ENCODE measurements at places on chromosomes 1 and 21.

DNA sequence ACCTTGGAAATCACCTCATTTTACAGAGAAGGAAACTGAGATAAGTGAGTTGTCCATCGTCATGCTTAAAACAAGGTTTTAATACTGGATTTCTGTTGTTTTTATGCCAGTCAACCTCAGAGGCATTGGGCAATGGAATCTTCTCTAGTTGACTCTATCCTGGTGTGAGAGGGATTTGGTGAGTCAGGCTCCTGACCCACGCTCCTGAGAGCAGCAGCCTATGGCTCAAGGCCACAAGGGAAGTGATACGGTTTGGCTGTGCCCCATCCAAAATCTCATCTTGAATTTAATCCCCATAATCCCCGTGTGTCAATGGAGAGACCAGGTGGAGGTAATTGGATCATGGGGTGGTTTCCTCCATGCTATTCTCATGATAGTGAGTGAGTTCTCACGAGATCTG lies 90.1 kb downstream of the TLR5 start:
- no peak for DNase-seq

- DNase-seq, result no peak
Measured at GRCh38 chr1:237016626-237017025, 12.4 kb upstream of the MT1HL1 start.

GRCh38 chr1:154720328-154721297 lies 112.6 kb upstream of the ADAR start:
- no peak for DNase-seq

DNA sequence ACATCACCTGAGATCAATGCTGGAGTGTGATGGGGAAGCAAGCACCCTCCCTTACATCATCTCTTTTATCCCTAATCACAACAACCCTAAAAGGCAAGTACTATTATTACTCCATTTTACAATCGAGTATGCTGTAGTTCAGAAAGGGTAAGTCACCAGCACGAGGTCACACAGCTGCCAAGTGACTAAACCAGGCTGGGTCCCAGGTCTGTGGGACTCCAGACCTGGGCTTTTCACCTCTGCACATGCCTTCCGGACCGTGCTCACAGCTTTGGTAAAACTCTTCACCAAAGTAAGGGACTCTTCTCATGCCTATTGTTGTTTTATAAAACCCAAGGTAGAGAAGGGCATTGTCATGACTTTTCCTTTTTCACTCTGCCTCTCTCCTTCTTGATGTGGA lies 130.9 kb downstream of the DMRTB1 start:
- no peak for DNase-seq

DNA sequence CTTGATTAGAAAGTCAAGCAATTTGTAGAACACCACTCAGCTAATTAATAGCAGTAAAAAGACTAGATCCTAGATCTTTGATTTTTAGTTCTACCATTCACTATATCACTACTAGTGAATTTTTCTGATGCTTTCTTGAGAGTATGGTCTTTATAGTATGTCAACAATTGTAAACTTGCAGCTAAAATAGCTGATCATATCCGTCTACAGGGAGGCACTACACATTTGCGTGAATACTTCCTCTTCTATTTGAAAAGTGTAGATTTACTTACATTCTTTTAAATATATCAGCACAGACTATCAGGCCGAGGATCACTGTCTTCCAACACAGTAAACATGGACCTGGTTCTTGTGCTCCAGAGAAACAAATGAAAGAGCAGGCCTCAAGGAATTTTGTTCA lies 18.6 kb upstream of the PTPRC start:
- peak; percentile 60 for DNase-seq

GRCh38 chr1:226674892-226675714 lies 64.0 kb downstream of the ITPKB start:
- peak; percentile 37 for DNase-seq

DNA sequence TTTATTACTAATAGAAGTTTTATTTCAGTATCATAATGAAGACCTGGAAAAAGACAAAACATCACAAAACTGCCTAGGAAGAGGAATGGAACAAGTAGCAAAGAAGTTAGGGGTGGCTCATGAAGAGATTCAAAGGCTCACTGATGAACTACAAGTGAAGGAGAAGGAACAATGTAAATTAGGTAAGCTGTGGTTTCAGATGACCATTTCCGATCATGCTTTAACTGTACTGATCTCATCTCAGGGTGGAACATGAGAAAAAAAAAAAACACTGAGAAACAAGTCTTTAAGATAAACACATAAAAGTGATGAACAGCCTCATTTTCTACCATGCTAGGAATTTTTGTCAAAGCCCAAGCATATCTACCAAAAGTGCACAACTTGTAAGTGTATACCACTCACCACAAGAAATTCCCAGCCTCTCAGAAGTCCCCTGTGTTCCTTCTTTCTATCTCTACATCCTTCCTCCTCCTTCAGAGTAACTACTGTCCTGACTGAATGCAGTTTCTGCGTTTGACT lies 19.6 kb downstream of the CCDC30 start:
- DNase-seq, result no peak

GRCh38 chr1:204936765-204937164 lies 66.1 kb downstream of the NFASC start:
- DNase-seq, result no peak

- DNase-seq, result no peak
Measured at GRCh38 chr1:51736702-51737101, 119.8 kb downstream of the OSBPL9 start.

- DNase-seq, result peak; percentile 43
Measured at GRCh38 chr1:32215629-32216480, 6.3 kb downstream of the TMEM234 start.

DNA sequence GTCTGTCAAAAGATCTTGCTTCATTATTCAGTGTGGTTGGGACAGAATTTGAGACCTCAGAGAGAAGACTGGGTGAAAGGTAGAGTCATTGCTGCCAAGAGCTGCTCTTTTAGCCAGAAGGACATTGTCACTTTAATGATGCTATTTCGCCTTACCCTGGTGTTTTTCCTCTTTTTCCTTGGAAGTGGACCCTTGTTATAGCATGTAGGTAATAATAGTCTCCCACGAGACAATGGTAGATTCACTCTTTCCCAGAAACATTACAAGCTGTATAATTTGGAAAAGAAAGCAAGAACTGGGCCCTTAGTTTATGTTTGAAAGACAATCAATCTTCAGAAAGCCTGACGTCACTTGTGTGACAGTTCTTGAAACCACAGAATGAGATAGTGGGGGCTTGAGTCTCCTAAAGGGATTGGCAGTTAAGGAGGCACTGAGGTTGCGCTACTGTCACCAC lies 3.8 kb downstream of the SERTAD4 start:
- no peak for DNase-seq

- peak; percentile 66 for DNase-seq
Measured at GRCh38 chr21:43349644-43350043, 77.3 kb downstream of the SIK1 start.

DNA sequence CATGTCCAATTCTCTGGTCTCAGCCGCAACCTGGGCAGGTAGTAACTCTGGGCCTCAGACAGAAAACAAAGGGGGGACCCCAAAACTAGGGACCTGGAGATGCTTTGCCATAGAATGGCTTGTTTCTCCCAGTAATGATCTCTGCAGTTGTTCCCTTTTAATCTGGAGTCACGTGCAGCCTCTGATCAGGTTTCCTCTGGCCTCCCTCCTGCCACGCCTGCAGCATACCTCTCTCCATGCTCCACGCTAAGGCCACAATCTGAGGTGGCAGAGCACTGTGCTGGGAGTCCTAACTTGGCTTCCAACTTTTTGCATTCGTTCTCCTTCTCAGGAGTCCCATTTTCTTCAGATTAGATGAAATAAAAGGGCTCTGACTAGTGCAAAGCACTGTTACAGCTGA lies 1.9 kb downstream of the PABPC4 start:
- DNase-seq, result peak; percentile 21

DNA sequence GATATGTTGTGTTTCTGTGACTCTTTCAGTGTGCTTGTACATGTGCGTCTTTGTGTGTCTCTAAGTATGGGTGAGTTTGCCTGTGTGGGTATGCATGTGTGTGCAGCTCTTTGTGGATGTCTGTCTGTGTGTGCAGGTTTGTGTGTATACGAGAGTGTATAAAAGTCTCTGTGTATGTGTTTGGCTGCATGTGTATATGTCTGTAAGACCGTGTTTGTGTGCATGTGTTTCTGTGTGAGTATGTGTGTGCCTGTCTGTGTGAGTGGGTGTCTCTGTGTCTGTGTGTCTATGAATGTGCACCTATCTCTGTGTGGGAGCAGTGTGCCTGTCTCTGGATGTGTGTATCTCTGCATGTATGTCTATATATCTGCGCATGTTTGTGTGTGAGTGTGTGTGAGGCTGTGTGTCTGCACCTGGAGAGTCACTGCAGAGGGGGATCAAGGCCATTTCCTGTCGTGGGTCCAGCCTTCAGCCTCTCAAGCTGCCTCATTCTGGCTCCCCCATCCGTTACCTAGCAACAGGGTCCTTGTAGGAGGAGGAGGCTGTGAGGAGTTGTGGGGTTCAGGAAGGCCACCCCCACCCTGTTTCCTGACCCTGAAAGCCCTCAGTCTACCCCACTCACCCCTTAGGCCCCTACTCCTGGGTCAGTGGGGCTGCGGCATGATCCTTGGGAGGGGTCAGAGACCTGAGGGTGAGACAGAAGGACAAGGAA lies 10.4 kb downstream of the FGR start:
- no peak for DNase-seq

- DNase-seq, result no peak
Measured at GRCh38 chr1:227793948-227794816, 21.3 kb upstream of the PRSS38 start.

- no peak for DNase-seq
Measured at GRCh38 chr1:206792939-206793607, 20.8 kb upstream of the IL10 start.

DNA sequence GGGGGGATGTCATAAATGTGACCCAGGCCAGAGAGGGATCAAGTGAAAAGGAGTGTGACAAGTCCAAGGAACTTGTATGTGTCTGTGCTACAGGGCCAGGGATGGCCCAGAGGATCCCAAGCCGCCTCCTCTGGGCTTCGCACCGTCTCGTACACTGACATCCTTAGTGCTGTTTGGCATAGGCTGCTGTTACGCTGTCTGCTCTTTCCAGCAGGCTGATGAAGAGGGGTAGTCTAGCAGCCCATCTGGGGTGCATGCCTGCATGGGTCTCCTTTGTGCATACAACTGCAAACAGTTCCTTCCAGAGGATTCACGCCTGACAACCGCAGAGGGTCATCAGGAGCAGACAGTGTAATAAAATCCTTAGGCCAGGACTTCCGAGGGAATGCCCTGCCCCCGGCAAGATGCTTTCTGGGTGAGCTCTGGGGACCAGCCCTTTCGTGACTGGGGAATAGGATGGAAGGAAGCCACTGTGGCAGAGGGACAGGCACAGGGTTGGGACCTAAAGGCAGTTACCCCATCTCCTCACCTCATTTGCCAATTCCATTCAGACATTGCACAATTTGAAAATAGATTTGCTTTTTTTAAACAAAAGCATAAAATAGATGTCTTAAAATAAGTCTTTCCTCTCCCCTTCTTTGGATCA lies 6.3 kb upstream of the GOLT1A start:
- DNase-seq, result no peak

GRCh38 chr21:38267136-38267755 lies 10.5 kb downstream of the KCNJ15 start:
- DNase-seq, result no peak

GRCh38 chr21:25700741-25701140 lies 34.0 kb downstream of the ATP5PF start:
- peak; percentile 59 for DNase-seq

DNA sequence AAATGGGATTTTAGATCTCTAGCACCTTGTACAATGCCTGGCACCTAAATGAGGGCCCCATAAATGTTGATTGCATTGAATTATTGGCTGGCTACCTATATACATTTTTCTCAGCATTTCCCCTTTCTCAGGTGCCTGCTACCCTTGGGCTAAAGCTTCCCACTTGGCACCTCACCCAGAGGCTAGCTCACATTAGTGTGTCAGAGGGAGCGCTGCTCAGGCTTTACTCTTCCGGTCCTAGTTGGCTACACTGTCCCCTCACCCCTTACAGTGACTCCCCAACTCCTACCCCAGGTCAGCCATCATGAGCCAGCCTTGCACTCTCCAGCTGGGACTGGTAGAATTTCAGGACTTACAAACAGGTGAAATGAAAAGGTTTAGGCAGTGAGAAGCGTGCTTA lies 9.5 kb downstream of the TRAF5 start:
- DNase-seq, result no peak

DNA sequence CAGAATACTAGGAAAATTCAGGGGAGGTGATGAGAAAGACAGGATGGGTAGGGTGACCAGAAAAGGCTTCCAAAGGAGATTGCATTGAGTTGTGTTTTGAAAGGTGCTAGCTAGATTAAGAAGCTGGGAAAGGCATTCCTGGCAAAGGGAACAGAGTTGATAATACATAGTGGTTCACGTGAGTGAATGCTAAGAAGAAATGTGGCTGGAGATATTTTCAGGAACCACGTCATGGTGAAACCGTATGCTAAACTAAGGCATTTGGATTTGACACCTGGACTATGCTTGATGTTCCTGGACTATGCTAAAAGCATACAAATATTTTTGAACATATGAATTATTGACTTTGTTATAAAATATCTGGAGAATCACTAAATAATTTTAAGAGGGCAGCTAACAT lies 14.7 kb downstream of the CCDC30 start:
- DNase-seq, result peak; percentile 22

GRCh38 chr1:225697428-225697827 lies 44.5 kb upstream of the ENAH start:
- no peak for DNase-seq

DNA sequence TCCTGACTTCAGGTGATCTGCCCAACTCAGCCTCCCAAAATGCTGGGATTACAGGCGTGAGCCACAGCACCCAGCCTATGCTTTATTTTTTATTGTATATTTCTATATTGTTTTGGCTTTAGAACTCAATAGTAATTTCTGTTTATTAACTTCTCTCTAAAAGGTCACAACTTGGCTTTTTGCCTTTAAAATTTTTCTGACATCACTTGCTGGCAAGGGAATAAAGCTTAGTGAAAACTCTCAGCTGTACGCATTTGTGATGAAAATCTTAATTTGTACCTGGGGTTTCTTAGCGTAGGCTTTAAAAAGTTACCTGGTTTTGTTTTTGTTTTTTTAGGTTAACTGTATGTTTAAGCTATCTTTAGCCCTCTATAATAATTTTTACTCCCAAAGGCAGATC lies 36.2 kb downstream of the B3GALNT2 start:
- no peak for DNase-seq

DNA sequence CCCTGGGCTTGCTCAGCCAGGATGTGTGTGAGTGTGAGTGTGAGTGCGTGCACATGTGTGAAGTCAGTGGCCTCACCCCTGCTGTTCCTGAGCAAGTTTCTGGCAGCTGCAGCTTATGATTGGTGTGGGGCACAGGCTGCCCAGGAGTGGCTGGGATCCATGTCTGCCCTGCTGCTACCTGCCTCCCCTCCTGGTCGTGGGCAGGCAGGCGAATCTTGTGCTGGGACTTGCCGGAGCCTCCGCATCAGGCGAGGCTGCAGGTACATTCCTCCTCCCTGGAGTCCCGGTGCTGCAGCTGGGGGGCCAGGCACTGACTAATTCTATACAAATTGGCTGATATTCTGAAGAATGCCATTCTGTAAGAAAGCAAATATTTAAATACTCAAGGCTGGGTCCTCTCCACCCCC lies 85.6 kb upstream of the WNT4 start:
- peak; percentile 64 for DNase-seq

DNA sequence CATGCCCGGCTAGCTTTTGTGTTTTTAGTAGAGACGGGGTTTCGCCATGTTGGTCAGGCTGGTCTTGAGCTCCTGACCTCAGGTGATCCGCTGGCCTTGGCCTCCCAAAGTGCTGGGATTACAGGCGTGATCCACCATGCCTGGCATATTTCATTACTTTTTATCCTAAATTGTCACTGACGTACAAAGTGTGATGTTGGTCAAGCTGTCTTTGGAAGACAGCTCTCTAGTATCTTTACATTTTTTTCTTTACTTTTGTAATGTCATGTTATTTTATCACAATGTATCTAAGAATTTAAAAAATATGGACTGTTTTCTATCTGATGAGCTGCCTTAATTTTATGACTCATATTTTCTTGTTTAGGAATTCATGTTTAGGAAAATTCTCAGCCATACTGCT lies 72.2 kb downstream of the SPATA17 start:
- peak; percentile 50 for DNase-seq

All from trophoblast cell (in vitro differentiated cells and primary cell).